Brain (organoid and tissue), 16 donors: ENCODE measurements at places on chromosomes 16 and 17. TPM values are rescaled to one million over a fixed set of nuclear protein-coding genes. Genes with fewer than 3 reads are reported as not detected.

C17orf78 gene
- not detected for polyA plus RNA-seq

CES5A gene
- not detected for polyA plus RNA-seq

PRSS22 gene
- not detected for polyA plus RNA-seq

ZNF594 gene
- polyA plus RNA-seq = 3.5 TPM

TLCD2 gene
- polyA plus RNA-seq = 0.27 TPM

CHAD gene
- polyA plus RNA-seq = 2.7 TPM

HSD17B2 gene
- not detected for polyA plus RNA-seq

CACNG4 gene
- polyA plus RNA-seq = 50.9 TPM

MMD gene
- polyA plus RNA-seq = 12.3 TPM

GPR142 gene
- polyA plus RNA-seq = 0.51 TPM
